Jurkat, Clone E6-1 (cell line): ENCODE measurements at places on chromosomes 6 and 20.

DNA sequence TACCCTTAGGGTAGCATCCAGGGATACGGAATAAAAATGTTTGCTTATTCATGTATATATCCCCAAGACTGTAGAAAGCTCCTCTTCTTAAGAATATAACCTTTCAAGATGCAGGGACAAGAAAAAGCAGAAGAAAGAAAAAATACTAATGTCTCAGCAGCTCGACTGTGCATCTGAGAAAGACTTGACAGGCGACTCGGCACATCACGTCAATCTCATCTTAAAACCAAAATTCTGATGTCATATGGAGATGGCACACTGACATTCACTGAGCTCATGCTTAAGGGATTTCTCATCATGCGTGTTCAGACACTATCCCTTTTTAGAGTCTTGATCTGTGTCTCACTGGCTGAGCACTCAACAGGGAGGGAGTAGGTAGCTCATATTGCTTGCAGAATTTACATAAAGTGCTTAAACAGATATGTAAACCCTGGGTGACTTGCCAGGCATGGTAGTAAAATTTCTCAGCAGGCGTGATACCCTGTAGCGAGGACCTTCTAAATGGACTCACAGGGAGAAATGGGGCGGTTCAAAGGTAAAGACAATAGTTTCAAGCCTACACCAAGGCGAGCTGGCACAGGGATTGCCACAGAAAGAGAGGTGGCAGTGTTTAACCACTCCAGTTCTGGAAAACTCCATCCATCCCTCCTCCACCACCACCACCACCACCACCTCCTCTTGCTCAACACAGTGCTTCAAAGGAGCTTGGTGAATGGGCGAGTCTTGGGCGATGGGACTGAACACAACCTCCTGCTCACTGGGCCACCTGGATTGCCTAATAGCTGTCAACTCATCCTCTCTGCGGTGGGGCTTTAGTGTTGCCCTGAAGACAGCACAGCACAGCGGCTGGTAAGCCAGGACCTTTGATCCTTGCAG is 330.5 kb downstream of the TFAP2A start:
- DNase-seq: no peak

- DNase-seq: no peak
These were observed 71.4 kb upstream of the PREP start for GRCh38 chr6:105474234-105474633.

GRCh38 chr6:25469797-25470388 is 182.1 kb upstream of the SCGN start:
- DNase-seq: no peak

DNA sequence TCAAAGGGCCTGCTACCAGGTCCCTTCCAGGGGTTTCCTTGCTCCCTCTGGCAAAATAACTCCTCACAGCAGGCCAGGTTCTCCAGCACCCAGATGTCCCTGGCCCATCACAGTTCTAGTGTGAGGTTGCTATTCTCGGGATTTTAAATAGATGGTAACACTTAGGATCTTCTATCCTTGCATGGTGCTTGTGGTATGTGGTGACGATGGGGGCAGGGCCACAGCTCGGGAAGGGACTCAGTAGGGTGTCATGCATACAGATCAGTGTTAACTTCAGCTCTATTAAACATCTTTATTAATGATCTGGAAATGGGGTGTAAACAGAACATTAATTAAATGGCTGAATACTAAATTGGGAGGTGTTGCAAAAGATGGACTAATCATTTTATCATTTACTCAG is 323.8 kb downstream of the QKI start:
- no peak for DNase-seq

- DNase-seq: no peak
These were observed 15.1 kb downstream of the BRD2 start for GRCh38 chr6:32983493-32983848.

GRCh38 chr6:157879034-157879872 is 56.2 kb downstream of the SNX9 start:
- DNase-seq: no peak

DNA sequence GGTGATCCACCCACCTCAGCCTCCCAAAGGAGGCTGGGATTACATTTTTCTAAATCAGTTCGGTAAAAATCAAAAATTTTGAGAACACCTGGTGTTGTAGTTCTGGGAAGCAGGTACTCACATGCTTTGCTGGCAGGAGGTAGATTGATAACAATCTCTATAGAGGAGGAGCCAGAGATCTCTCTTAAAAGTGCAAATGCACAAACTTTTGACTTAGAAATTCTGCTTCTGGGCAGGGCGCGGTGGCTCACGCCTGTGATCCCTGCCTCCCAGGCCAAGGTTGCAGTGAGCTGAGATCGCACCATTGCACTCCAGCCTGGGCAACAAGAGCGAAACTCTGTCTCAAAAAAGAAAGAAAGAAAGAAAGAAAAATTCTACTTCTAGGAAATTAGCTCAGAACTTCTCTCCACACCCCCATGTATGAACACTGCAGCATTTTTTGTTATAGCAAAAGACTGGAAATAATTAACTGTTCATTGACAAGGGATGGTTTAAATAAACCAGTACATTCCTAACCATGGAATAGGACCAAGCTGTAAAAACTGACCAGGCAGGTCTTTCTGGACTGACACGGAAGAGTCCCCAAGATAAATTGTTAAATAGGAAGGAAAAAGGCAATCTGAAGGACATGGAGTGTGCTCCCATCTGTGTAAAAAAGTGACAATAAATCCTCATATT is 14.4 kb upstream of the TRIB3 start:
- no peak for DNase-seq

DNA sequence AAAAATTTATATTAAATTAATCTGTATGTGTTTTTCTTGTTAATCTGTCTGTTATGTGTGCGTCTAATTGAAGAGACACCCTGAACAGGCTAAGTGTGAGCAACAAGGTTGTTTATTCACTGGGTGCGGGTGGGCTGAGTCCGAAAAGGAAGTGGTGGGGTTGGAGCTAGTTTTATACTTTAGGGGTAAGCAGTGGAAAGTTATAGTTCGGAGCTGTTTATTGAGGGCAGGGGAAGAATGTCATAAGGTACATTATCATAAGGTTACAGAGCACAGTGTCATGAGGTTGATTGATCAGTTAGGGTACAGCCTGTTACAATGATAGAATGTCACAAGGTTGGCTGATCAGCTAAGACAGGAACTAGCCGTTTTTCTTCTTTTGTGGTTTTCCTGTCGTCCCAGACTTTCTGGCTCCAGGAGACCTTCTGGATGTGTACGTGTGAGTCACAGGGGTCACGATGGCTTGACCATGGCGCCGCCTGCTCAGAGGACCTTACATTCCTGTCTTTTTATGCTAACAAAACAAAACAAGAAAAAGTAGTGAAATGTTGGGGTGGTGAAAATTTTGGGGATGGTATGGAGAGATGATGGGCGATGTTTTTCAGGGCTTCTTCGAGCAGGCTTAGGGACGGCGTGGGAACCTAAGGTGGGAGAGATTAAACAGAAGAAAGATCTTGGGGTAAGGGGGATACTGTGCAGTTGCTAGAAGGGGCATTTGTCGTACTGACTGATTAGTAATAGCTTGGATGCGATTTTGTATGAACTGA is 754.0 kb upstream of the ADGRB3 start:
- DNase-seq: no peak

DNA sequence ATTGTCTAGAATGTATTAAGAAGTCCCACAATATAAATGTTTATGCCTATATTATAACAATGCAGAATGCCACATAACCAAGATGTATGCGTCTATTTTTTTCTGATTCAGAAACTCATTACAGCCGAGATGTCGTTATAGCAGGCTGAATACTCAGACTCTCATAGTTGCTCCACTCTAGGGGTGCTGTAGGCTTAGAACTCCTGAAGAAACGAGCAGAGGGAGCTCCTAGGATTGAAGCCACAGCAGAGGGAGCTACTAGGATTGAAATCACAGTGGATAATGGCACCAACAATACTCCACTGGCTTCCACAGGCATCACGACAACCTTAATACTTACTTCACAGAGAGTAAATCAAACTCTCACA is 208.9 kb downstream of the KIF16B start:
- no peak for DNase-seq
